ENCODE measurements at places on chromosomes 1 and 21.

DNA sequence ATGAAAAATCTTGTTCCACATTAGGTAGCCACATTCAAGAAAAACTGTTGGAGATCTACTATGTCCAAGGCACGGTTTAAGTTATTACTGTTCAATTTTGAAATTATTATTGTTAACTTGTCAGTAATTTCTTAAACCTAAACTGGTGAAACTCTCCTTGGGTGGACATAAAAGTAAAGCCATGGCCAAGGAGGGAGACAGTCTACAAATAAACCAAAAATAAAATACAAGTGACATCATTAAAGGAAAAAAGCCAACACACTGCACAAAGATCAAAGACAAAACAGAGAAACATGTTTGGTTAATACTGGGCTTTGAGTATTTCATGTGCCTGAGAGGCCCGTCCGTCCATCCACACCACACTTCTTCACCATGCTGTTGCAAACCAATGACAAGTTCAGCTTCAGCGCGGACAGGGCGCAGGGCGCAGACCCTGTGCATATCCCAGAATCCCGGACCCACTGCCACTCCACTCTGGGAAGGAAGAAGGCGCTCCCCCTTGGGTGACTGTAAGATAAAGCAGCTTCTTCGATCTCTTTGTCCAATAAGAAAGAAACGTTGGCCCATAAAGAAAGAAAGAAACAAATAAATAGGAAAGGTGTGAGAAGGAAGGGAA lies 918 bp upstream of the RASAL2 start:
- no peak for DNase-seq

GRCh38 chr1:228282329-228283042 lies 74.6 kb downstream of the OBSCN start:
- no peak for DNase-seq

DNA sequence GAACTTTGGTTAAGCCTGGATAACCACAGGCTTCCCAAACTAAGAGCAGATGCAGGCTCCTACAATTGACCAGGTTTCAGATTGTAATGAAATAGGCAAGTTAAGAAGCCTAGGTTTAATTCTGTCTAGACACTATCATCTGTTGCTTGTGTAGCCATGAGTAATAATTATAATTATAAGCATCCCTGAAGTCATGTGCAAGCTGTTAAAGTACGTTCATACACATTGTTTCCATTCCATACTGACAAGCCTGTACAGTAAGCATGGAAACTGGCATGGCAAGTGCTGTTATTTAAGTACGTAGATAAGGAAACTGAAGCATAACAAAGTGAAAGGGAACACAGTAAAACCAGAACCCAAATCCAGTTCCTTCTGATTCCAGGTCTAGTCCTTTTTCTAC lies 557.2 kb upstream of the BEND5 start:
- DNase-seq = no peak

GRCh38 chr1:178934546-178934945 lies 63.7 kb upstream of the ANGPTL1 start:
- no peak for DNase-seq

GRCh38 chr1:118188411-118188810 lies 3.4 kb upstream of the SPAG17 start:
- DNase-seq = no peak

GRCh38 chr1:156868341-156868740 lies 7.7 kb downstream of the NTRK1 start:
- peak; percentile 37 for DNase-seq

DNA sequence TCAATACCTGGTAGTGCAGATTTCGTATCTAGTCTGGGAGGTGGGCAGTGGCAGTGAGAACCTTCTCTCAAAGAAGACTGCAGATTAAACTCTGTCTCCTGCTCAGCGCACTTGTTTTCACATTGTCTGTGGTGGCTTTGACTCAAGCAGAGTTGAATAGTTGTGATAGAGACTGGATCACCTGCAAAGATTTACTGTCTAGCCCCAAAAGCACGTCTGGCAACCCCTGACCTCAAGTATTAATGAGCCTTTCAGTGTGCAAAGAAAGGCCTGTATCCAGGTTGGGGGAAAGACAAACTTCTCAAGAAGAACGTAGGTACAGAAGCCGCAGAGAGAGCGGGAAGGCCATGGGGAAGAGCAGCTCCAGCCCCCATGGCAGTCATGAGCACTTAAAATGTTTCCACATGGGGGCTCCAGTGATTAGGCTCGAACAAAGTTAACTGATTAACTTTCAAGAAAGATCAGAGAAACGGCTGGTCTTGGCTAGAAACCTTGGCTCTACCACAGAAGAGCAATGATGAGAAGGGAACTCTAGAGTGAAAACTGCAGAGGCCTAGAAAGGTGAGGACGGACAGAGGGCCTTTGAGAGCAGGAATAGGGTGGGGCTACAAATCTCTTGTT lies 15.2 kb downstream of the HENMT1 start:
- DNase-seq = no peak

GRCh38 chr1:245156736-245157505 lies 2.1 kb downstream of the KIF26B start:
- no peak for DNase-seq

Data from NCI-H1694 (cell line).